ENCODE measurements at places on chromosomes 5 and 9.

GRCh38 chr9:110319781-110320492, 17.7 kb downstream of the TXNDC8 start:
- no peak for DNase-seq

DNA sequence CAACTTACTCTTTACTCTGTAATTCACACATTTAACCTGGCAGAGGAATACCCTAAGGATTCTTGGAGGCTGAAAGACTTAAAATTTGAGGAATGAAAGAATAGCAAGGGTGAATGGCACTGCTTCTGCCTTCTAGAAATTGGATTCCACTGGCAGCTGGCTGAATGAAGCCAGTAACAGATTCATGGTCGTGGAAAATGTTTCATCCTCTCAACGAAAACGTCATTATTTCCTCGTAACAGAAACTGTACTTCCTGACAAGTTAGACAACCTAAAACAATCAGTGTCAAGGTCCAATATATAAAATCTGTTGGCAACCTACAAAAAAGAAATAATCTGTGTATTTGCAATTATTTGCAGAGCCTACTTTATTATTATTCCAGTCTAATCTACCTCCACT, 39.7 kb downstream of the BNC2 start:
- no peak for DNase-seq

DNA sequence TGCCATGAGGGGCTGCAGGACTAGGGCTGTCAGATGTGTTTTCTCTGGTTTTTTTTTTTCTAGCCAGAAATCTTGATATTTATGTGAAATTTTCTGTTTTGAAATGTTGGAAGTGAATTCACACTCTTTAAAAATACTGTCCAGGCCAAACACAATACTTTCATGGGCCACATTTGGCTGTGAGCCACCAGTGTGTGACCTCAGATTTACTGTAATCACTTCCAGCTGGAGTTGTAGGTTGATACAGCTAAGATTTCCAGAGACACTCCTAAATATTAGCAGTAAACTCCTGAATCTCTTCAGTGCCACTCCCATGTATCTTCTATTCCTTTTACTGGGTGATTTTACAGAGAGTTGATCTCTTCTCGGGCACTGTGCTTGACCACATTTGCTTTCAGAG, 92.2 kb upstream of the CKMT2 start:
- no peak for DNase-seq

GRCh38 chr5:151741678-151742423, 16.6 kb downstream of the ATOX1 start:
- no peak for DNase-seq

- no peak for DNase-seq
Observed at GRCh38 chr5:34524123-34524522, 132.0 kb upstream of the RAI14 start.

DNA sequence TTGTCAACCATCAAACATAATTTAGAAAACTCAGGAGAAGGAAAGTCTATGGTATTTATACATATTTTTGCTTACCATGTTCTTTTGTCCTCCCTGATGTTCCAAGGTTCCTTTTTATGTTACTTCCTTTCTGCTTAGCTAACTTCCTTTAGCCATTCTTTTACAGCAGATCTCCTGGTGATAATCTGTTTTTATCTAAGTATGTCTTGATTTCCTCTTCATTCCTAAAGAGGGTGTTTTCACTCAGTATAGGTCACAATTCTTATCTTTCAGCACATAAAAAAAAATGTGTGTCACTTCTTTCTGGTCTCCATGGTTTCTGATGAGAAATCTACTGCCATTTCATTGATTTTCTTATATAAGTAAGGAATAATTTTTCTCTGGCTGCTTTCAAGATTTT, 384.4 kb upstream of the PDE4D start:
- no peak for DNase-seq

GRCh38 chr9:105901514-105902109, 207.3 kb downstream of the TMEM38B start:
- peak; percentile 57 for DNase-seq

- DNase-seq: no peak
Observed at GRCh38 chr5:4627929-4628328, 512.2 kb upstream of the ADAMTS16 start.
